ENCODE measurements at places on chromosomes 16 and 17.

GRCh38 chr17:39197380-39198185 lies at the start of gene CACNB1:
Gene CACNB1 (minus strand): TSS chr17:39197669. CDS start chr17:39197495, 174 bp downstream.
- DNase-seq, result peak; percentile 72

GRCh38 chr17:80339731-80340456 lies 75.1 kb upstream of the ENDOV start:
- DNase-seq, result no peak

- DNase-seq, result peak; percentile 26
Measured at GRCh38 chr17:76048711-76049110, 21.6 kb upstream of the EVPL start.

DNA sequence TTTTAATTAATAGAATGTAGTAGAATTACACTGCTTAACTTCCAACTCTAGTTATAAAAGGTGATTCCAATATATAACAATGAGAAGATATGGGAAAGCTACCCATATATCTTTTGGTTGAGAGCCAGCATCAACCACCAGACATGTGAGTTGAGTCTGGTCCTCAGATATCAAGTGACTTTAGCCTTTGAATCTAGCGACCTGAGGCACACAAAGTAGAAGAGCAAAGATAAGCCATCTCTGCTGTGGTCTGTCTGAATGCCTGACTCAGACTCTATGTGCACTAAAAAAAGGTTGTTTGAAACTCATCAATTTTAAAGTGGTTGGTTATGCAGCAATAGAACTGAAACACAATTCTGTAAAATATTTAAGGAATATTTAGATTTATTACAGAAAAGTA lies 492.5 kb upstream of the SOX9 start:
- no peak for DNase-seq

DNA sequence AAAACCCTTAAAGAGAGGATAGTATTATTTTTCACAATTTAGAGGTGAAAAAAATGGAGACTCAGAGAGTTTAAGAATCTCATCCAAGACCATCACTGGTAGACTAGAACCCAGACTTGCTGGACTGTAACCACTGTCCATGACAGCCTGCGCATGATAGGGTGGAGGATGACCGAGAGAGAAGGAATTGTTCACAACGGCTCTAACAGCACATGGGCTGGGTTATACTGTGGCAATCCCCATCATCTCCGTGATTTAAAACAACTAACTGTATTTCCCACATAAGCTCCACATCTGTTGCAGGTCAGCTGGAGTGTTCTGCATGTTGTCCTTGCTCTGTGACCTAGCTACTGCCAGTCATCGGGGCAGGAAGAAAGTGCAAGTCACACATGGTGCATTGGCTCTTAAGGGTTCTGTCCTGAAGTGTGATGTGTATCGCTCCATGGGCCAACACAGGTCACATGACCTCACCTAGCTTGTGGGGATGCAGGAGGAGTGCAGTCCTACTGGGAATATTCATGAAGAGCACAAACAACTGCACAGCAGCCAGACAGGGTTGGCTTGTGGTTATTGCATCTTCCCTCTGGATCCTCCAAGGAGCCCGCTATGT lies 131.2 kb upstream of the MPHOSPH6 start:
- no peak for DNase-seq

DNA sequence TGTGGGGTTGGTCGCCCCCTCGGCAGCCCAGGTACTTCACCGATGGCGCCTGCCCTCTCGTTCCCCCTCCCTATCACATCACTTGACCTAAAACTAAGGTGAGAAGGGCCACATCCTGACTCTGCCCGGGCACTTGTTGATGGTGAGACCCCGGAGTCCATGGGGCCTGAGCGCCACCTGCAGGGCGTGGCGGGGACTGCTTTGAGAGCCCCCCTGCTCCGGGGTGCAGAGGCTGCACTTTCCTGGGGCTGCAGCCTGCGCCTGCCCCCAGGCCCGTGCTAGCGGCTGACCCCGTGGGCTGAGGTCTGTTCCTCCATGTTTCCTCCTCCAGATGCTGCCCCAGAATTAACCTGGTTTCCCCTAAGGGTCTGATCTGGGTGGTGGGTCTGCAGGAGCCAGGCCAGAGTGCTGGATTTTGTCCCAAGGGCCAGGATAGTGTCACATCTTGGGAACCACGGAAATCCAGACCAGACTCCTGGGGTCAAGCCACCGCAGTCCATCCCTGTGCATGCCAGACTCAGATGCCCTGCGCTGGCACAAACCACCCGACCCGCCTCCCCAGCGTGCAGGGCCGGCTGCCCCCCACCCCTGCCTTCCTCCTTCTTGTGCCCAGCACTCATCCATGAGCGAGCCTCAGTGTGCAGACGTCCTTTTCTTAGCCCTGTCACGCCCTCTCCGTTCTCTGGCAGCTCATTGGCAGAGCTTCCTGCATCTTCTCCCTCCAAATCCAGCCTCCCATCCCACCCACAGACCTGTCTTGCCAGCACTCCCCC lies 2.7 kb downstream of the NDUFAF8 start:
- DNase-seq, result peak; percentile 66

DNA sequence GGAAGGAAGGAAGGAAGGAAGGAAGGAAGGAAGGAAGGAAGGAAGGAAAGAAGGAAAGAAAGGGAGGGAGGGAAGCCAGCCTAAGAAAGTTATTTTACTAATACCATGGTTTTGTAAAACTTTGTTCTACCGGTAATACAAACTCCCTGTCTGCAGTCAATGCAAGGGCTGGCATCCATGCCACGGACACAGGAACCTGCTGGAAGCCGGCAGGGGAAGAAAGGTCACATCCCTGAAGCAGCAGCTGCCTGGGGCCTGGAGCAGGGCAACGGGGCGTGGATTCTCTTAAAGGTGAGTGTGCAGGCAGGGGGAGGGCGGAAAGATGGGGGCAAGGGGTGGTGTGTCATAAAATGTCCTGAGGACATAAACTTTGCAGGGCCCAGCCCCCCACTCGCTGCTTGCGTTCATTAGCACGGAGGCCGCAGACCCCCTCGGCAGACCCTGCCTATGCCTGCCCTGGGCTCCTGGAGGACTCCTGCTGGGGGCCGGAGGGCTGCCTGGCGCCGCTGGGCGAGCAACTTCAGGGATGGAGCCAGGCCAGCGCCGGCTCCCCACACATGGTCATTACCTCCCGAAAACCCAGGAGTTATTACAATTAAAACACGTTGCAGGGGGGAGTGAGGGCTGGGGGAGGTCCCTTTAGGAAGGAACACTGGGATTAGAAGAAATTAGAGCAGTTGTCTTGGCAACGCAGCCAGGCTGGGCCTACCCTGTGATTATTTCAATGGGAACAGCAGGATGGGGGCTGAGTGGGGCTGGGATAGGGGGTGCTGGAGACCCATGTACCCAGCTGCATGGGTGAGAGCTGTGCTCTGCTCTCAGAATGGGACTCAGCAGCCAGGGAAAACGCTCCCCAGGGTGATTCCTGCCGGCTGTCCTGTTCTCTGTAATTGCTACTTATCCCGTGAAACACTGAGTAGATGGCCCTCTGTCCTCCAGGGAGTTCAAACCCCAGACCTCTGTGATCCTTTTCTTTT lies 257.9 kb downstream of the SOX9 start:
- DNase-seq, result no peak

GRCh38 chr17:42312285-42313130 lies 24.2 kb downstream of the STAT5A start:
- DNase-seq, result peak; percentile 80

GRCh38 chr16:57504001-57504400 lies 17.7 kb upstream of the DOK4 start:
- no peak for DNase-seq

- DNase-seq, result peak; percentile 6
Measured at GRCh38 chr16:72932050-72932449, 115.9 kb downstream of the ZFHX3 start.

DNA sequence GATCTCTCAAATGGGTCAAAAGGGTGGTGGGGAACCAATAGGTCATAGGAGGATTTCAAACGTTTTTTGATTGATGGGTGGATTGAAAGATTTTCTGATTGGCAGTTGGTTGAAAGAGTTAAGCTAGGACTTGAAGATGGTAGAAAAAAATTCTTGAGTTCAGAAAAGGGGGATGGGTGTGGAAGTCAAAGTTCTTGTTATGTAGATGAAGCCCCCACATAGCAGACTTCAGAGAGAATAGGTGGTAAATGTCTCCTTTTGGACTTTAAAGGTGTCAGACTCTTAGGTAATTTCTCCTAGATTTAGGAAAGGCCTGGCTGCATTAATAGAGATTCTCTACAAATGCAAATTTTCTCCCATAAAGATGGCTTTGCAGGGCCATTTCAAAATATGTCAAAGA lies 163.3 kb downstream of the HS3ST4 start:
- no peak for DNase-seq
